Stimulated activated CD8-positive, alpha-beta memory T cell treated with anti-CD3 and anti-CD28 coated beads, Interleukin-15, amount 100 ng/mL, for 4 hours (primary cell): ENCODE measurements at places on chromosomes 13 and 19.
A peak's percentile ranks its signal among the peaks of the same experiment; 100 is the strongest.

DNA sequence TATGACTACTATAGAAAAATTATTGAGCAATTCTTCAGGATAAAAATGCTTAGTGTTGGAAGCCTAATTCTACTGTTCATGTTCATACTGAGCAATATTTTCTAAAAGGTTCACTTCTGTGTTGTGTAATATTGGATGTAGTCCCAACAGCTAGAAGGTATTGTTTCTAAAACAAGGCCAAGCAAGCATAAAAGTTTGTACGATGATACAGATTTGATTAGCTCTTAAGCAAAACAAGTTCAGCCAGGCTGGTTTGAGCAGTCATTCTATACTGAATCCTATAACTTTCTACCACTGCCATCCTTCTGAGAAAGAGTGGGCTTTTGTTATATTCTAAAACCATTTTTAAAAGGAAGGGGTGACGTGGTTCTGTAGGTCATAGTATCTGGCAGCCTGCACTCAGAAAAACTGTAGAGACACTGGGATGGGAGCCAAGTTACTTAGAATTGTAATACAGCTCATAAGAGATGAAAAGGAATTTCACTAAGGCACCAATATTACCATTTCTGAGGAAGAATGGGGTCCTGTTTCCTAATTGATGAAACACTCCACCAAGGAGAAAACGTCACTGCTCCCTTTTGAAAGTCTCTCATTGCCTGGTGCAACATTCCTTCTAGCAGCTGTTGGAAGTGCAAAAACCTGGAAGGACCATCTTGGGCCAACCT lies 275.0 kb upstream of the DACH1 start:
- no peak for DNase-seq

DNA sequence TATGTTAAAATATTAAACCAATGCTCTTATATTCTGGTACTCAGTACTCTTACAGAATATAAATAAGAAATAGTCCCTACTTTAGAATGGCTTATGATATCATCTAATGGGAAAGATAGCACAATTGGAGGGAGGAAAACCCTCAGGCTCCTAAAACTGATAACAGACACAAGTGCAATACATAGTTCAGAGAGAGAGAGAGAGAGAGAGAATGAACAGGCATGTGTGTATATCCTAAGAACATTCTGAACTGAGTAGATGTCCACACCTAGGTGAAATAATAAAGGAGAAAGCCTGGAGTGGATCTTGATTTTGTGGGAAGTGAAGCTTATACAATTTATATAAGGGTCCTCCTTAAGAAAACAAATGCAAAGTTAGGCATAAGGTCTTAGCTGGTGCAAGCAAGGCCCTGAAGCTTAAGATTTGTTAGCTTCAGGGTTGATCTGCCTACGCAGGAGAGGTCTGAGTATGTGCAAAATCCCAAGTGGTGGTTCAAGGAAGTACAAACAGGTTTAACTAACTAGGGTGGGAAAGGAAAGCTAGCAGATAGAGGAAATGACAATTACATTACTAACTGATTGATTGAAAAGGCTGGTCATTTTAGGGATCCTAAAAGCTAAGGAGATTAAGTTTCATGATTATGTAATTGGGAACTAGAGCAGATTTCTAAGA lies 53.3 kb downstream of the SOX21 start:
- no peak for DNase-seq

DNA sequence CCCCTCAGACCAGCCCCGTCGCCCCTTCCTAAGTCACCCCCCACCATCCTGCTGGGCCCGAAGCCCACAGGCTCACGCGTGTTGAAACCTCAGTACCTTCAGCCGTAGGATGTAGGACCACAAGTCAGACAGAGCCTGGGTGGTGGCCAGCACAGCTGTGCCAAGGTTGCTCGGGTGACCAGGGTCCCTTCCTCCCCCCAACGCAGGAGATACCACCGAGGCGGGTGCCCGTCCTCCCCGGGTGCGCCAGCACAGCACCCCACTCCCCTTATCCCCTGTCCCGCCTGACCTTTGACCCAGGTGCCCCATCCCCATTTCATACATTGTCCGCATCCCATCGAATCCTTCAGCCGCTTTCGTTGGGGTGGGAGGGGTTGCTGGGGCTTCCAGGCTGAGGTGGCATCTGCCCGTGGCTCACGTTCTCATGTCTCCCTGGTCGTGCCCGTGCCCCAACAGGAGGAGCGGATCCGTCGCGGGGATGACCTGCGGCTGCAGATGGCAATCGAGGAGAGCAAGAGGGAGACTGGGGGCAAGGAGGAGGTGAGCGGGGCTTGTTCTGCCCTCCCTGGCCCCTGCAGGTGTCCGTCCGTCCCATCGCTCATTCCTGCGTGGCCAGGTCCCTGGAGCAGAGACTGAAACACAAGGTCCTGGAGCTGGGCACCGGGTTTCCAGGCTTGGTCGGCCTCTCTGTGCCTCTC lies 14.5 kb downstream of the EPN1 start:
- DNase-seq = no peak

- DNase-seq = no peak
Observed at GRCh38 chr13:111093136-111093535, 22.0 kb upstream of the ARHGEF7 start.

GRCh38 chr13:106561551-106562170 lies 6.3 kb downstream of the ARGLU1 start:
- DNase-seq = peak; percentile 9

DNA sequence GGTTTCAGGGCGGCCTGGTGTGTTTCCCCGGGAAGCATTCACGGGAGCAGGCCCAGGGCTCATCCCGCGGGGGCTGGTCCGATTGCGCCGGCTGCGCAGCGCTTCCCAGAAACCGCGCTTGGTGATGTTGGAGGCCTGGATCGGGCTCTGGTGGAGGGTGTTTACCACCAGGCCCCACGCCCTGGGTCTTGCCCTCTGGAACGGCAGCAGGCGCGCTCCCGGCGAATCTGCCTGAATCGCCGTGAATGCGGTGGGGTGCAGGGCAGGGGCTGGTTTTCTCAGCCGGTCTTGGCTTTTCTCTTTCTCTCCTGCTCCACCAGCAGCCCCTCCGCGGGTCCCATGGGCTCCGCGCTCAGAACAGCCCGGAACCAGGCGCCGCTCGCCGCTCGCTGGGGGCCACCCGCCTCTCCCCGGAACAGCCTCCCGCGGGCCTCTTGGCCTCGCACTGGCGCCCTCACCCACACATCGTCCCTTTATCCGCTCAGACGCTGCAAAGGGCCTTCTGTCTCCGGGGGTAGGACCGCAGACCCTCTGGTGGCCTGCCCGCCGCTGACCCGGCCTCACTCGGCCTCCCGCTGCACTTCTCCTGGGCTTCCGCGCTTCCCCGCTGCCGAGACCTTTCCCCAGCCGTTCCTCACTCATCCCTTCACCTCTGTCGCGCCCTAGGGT lies 69.4 kb upstream of the GJB6 start:
- no peak for DNase-seq

- no peak for DNase-seq
Observed at GRCh38 chr19:10521461-10522171, 4.4 kb upstream of the S1PR5 start.

DNA sequence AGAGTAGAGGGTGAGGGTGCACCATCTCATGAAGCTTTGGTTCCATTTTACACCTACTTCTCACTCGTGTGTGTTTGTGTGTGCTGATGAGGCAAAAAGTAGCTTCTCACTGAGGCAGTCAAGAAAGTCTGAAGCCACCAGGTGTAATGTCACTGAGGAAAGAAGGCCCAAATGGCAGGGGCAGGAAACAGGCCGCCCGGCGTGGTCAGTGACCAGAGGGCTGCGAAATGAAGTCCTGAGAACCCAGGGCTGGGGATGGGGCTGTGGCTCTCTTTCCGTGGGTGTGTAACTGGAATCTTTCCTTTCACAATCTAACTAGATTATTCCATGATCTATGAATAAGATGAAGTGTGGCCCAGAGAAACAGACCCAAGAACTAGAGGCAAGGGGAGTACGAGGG lies 25.5 kb upstream of the TFDP1 start:
- DNase-seq = no peak
